ENCODE measurements at places on chromosomes 3 and 15. TPM values are rescaled to one million over a fixed set of nuclear protein-coding genes. Genes with fewer than 3 reads are reported as not detected.

SERPINI1 gene
- 3.7 TPM for total RNA-seq

ARHGAP31 gene
- total RNA-seq: 23.5 TPM

GP5 gene
- total RNA-seq: 0.49 TPM

LRRC2 gene
- total RNA-seq: 10.1 TPM

OR5K3 gene
- not detected for total RNA-seq

LNP1 gene
- total RNA-seq: 11.0 TPM

SLC9C1 gene
- total RNA-seq: 0.33 TPM

GALNT15 gene
- 10.9 TPM for total RNA-seq

MAP1A gene
- total RNA-seq: 108 TPM

FGF7 gene
- 97.7 TPM for total RNA-seq

WDR82 gene
- total RNA-seq: 61.5 TPM

SPINK8 gene
- not detected for total RNA-seq

SATB1 gene
- total RNA-seq: 23.3 TPM

CNTN6 gene
- 1.3 TPM for total RNA-seq

IGSF10 gene
- total RNA-seq: 8.0 TPM

GRK7 gene
- total RNA-seq: not detected

A4GNT gene
- total RNA-seq: not detected

CSPG4 gene
- total RNA-seq: 27.8 TPM

REC114 gene
- total RNA-seq: not detected

IP6K1 gene
- total RNA-seq: 29.6 TPM

TUSC7 gene
- total RNA-seq: not detected

BCL2A1 gene
- not detected for total RNA-seq

ARHGEF26 gene
- total RNA-seq: 2.0 TPM

ALDH1A2 gene
- total RNA-seq: 0.08 TPM

MRAS gene
- 31.2 TPM for total RNA-seq

FBN1 gene
- total RNA-seq: 4,431 TPM

FSTL1 gene
- 765 TPM for total RNA-seq

SHC4 gene
- 2.2 TPM for total RNA-seq

PLAAT1 gene
- 0.90 TPM for total RNA-seq

ZKSCAN7 gene
- total RNA-seq: 5.0 TPM

CCK gene
- total RNA-seq: not detected

LIPH gene
- 0.36 TPM for total RNA-seq

UBAP1L gene
- 3.8 TPM for total RNA-seq

ERC2 gene
- total RNA-seq: 0.09 TPM

BCHE gene
- 5.7 TPM for total RNA-seq

CPN2 gene
- total RNA-seq: not detected

VPS18 gene
- total RNA-seq: 57.4 TPM

GOLGA6L4 gene
- 0.08 TPM for total RNA-seq

DNAH12 gene
- total RNA-seq: 0.09 TPM

GRIP2 gene
- total RNA-seq: 0.90 TPM

GRM2 gene
- 0.25 TPM for total RNA-seq

TMEM62 gene
- total RNA-seq: 18.5 TPM

ITGA11 gene
- 81.1 TPM for total RNA-seq

VPS33B gene
- total RNA-seq: 5.3 TPM

KCNMB2 gene
- 0.41 TPM for total RNA-seq

SEMA3F gene
- 0.74 TPM for total RNA-seq

MYZAP gene
- not detected for total RNA-seq

EXD1 gene
- total RNA-seq: not detected

WDR49 gene
- under 0.01 TPM for total RNA-seq

UTS2B gene
- not detected for total RNA-seq

Measured in fibroblast of the aortic adventitia (primary cell).